ENCODE measurements at places on chromosomes 2 and 18. TPM values are rescaled to one million over a fixed set of nuclear protein-coding genes. Genes with fewer than 3 reads are reported as not detected.

Gene PRKAG3
- total RNA-seq: not detected

Gene C2orf76
- total RNA-seq: 11.1 TPM

Gene RSAD2
- 9.9 TPM for total RNA-seq

Gene RIT2
- total RNA-seq: not detected

Gene SEPTIN10
- total RNA-seq: 2.7 TPM

Gene TFCP2L1
- total RNA-seq: 0.12 TPM

Gene RAB3GAP1
- total RNA-seq: 55.5 TPM

Gene FASTKD2
- 21.4 TPM for total RNA-seq

Gene PRSS56
- not detected for total RNA-seq

Gene NEU2
- total RNA-seq: not detected

Gene KCNG2
- total RNA-seq: not detected

Gene ST6GAL2
- not detected for total RNA-seq

GRCh38 chr2:21657445-21657844 lies 533.7 kb downstream of the TDRD15 start:
- no peak overlapping the region for H3K4me3 ChIP-seq
- no peaks in the 10 kb centered on the region for H3K27me3 ChIP-seq
- H3K4me1 ChIP-seq: no peaks in the 10 kb centered on the region
- DNase-seq: no peak
- no peaks in the 10 kb centered on the region for H3K36me3 ChIP-seq

GRCh38 chr2:54927085-54927750 lies 123.0 kb downstream of the RTN4 start:
- H3K27me3 ChIP-seq: no peaks in the 10 kb centered on the region
- no peaks in the 10 kb centered on the region for H3K36me3 ChIP-seq
- H3K4me3 ChIP-seq: no peak overlapping the region
- no peak for DNase-seq

DNA sequence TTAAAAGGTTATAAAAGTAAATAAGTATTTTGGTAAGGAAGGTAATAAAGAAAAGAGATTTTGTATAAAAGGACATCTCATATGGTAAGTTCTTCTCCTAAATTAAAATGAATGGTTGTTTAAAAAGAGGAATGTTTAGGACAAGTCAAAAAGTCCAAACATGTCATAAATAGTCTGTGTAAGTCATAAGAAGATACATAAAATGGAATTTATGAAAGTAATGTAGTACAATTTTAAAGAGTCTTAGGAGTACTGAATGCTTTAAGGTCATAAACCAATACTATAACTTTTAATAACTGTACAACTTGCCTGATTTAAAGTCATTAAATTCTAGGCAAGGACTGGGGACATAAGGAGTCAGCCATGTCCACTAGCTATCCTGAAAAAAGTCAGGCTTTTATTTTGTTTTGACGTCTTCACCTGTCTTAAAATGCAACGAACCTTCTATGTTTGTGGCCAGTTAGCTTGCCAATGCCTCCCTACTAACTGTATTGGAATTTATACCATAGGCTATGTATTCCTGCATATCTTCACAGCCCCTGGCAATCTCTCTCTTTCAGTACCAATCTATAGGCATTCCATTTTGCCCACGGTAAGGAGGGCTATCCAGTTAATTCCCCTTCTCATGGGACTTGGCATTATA lies 312.3 kb upstream of the LRRTM4 start:
- no peaks in the 10 kb centered on the region for H3K27me3 ChIP-seq
- no peak overlapping the region for H3K4me3 ChIP-seq
- DNase-seq: no peak
- no peaks in the 10 kb centered on the region for H3K36me3 ChIP-seq
- H3K4me1 ChIP-seq: no peaks in the 10 kb centered on the region

DNA sequence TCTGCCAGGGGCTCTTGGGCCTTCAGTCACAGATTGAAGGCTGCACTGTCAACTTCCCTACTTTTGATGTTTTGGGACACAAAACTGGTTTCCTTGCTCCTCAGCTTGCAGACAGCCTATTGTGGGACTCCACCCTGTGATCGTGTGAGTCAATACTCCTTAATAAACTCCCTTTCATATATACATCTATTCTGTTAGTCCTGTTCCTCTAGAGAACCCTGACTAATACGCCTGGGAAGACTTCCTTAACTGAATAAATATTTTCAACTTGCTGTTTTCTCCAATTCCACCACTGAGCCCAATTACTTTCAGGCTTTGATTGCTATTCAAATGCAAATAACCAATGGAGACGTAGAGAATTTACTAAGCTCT lies 61.4 kb upstream of the CCDC195 start:
- peaks cover 5% of the 10 kb centered on the region for H3K4me1 ChIP-seq
- H3K27me3 ChIP-seq: no peaks in the 10 kb centered on the region
- no peak overlapping the region for H3K4me3 ChIP-seq
- peak overlapping the region; percentile 21 for H3K27ac ChIP-seq
- no peak for DNase-seq

DNA sequence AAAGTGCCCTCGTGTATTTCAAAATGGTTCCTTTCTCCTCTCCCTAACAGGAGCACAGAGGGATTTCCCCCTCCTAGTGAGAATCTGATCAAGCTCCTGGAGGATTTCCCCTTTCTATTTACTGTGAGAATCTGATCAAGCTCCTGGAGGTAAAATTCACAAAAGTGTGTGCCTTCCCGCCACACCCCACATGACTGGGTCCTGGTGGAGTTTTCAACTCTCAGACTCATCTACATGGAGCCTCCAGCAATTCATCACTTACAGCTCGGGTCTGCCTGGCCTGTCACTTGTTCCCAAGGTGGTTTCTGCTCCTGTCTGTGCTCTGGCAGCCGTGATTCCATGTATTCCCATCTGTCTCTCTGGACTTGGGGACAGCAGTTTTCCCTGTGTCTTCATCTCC lies 590.7 kb downstream of the FBXO15 start:
- no peaks in the 10 kb centered on the region for H3K27me3 ChIP-seq
- no peaks in the 10 kb centered on the region for H3K4me1 ChIP-seq
- no peak for DNase-seq
- no peak overlapping the region for H3K27ac ChIP-seq

DNA sequence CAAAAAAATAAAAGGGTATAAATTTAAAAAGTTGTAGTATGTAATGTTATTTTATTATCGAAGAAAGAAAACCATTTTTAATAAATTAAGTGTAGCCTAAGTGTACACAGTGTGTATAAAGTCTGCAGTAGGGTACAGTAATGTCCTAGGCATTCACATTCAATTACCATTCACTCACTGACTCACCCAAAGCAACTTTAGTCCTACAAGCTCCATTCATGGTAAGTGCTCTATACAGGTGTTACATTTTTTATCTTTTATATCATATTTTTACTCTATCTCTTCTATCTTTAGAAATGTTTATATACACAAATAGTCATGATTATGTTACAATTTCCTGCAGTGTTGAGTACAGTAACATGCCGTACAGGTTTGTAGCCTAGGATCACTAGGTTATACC lies 59.5 kb downstream of the RABL2A start:
- peaks cover 6% of the 10 kb centered on the region for H3K4me1 ChIP-seq
- DNase-seq: no peak
- H3K36me3 ChIP-seq: no peaks in the 10 kb centered on the region
- no peaks in the 10 kb centered on the region for H3K27me3 ChIP-seq
- no peak overlapping the region for H3K27ac ChIP-seq

DNA sequence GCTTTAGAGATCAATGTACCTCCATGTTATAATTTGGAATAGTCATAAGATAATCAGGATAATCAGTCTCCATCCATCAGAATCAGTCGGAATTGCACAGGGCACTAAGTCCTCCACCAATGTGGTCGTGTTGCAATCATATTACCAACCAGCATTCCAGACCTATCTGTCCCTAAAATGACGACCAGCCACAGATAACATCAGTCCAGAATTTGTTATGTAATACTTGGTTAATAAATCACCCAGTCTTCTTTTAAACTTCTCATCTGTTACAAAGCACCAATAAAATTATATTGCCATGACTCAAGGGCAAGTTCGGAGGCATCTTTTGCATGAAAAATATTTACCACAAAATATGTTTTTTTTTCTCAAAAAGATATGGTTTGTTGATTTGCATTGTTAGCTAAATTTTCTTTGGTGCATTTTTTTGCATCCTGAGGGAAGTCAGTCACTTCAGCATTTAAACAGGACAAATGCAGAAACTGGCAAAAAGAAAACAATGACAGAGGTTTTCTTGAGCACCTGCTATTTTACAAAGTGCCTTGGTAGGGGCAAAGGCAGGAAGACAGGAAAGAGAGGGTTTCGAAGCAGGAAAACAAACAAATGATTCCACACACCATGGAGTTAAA lies 29.3 kb downstream of the PIEZO2 start:
- H3K27ac ChIP-seq: no peak overlapping the region
- DNase-seq: no peak
- no peaks in the 10 kb centered on the region for H3K27me3 ChIP-seq
- no peaks in the 10 kb centered on the region for H3K36me3 ChIP-seq

DNA sequence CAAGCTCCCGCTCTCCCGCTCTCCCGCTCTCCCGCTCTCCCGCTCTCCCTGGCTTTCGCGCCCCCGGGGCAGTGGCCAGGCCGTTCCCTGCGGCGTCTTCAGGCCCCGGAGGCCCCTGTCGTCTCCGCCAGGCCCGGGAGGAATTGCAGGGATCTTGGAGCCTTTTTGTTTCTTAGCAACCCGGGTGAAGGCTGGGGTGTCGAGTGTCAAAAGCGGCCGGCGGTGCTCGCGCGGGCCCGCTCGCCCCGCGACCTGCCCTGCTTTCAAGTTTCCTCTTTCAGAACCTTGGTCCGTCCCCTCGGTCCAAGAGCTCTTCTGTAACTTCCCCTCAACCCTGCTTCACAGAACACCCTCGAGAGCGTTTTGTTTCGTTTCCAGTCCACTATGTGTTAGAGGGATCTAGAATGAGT lies 1.4 kb downstream of the RNF138 start:
- peaks cover 45% of the 10 kb centered on the region for H3K4me1 ChIP-seq
- no peaks in the 10 kb centered on the region for H3K27me3 ChIP-seq
- DNase-seq: peak; percentile 46

DNA sequence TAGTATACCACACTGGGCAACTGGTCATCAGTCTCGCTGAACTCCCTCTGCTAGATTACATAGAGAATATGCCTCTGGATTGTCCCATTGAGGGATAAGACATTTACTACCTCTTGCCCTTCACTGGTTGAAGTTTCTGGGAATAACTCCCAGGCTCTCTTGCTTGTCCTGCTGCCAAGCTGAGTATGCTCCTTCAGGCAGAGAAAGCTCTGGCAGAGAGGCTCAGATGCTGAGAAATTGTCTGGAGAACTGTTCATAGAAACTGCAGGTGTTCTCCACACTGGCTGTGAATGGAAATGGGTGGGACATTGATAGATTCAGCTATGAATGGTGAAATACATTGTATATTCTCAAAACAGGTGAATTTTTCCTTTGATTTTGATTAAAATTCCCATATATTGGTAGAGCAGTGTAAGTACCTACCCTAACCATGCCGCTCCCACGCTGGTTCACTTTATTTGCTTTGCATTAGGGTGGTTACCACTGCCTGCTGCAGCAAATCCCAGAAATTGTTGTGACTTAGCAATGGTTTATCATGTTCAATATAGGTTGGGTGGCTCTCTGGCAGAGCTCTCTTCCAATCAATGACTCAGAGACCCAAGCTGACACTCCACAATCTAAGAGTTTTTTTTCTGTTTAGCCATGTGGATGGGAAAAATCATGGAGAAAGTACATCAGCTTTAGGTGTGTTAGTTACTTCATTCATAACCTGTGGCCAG lies 36.7 kb downstream of the FAM117B start:
- H3K4me1 ChIP-seq: peaks cover 80% of the 10 kb centered on the region
- H3K4me3 ChIP-seq: no peak overlapping the region

DNA sequence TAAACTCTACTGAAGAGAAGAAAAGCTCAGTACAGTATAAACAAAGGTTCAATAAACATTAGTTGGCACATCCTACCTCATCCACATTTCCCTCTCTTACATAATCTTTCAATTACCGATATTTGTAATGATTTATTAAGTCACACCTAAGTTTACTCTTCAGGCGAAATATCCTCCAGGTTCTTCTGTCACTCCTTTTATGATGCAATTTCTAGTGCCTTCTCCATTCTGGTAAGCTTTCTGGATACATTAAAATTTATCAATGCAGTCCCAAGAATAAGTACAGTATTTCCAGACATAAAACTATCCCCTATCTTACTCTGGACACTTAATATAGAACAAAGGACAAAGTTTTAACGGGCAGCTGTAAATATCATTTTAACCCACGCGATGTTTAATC lies 5.6 kb downstream of the HNRNPLL start:
- DNase-seq: no peak
- H3K36me3 ChIP-seq: peaks cover 4% of the 10 kb centered on the region
- no peaks in the 10 kb centered on the region for H3K27me3 ChIP-seq
- H3K4me1 ChIP-seq: peaks cover 68% of the 10 kb centered on the region

GRCh38 chr2:240440704-240441320 lies 5.3 kb downstream of the GPC1 start:
- H3K27me3 ChIP-seq: peaks cover 17% of the 10 kb centered on the region
- no peaks in the 10 kb centered on the region for H3K36me3 ChIP-seq
- no peak for DNase-seq
- no peak overlapping the region for H3K27ac ChIP-seq
- H3K4me3 ChIP-seq: no peak overlapping the region

DNA sequence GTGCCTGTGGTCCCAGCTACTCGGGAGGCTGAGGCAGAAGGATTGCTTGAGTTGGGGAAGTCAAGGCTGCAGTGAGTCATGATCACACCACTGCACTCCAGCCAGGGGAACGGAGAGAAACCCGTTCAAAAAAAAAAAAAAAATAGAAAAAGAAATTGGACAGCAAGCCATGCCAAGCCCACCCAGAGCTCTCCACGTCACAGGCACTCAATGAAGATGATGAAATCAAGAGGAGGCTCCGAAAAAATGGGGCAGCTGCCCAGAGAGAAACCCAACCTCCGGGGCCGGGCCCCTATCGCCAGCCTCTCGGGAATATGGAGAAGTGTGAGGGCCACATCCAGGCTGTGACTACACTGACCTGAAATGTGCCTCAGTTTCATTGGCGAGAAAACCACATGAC lies 40.0 kb downstream of the BIN1 start:
- no peak for DNase-seq
- no peak overlapping the region for H3K4me3 ChIP-seq
- no peak overlapping the region for H3K27ac ChIP-seq
- H3K4me1 ChIP-seq: peaks cover 29% of the 10 kb centered on the region
- H3K27me3 ChIP-seq: no peaks in the 10 kb centered on the region
- peaks cover 4% of the 10 kb centered on the region for H3K36me3 ChIP-seq

DNA sequence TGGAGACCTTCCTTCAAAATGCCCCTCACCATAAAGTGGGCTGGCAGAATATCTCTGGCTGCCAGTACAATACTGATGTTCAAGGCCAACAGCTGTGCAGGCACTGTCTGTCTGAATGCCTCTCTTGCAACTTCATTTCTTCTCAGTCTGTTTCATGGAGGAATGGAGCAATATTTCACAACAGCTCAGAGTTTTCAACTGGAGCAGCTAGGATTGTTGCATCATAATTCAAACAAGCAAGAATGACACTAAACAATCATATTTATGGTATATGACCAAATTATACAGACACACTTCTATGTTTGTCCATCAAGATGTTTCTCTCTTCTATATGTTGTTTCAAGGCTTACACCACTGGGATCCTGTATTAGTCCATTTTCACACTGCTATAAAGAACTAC lies 444.2 kb downstream of the LRATD1 start:
- H3K4me3 ChIP-seq: no peak overlapping the region
- peaks cover 14% of the 10 kb centered on the region for H3K27me3 ChIP-seq
- no peaks in the 10 kb centered on the region for H3K36me3 ChIP-seq
- no peak overlapping the region for H3K27ac ChIP-seq
